Urinary bladder (tissue), 4 donors: ENCODE measurements at places on chromosomes 5 and 9. TPM values are rescaled to one million over a fixed set of nuclear protein-coding genes. Genes with fewer than 3 reads are reported as not detected.
A peak's percentile ranks its signal among the peaks of the same experiment; 100 is the strongest.

GRCh38 chr5:56257010-56257409 is 23.9 kb upstream of the ANKRD55 start:
- no peak for DNase-seq

DNA sequence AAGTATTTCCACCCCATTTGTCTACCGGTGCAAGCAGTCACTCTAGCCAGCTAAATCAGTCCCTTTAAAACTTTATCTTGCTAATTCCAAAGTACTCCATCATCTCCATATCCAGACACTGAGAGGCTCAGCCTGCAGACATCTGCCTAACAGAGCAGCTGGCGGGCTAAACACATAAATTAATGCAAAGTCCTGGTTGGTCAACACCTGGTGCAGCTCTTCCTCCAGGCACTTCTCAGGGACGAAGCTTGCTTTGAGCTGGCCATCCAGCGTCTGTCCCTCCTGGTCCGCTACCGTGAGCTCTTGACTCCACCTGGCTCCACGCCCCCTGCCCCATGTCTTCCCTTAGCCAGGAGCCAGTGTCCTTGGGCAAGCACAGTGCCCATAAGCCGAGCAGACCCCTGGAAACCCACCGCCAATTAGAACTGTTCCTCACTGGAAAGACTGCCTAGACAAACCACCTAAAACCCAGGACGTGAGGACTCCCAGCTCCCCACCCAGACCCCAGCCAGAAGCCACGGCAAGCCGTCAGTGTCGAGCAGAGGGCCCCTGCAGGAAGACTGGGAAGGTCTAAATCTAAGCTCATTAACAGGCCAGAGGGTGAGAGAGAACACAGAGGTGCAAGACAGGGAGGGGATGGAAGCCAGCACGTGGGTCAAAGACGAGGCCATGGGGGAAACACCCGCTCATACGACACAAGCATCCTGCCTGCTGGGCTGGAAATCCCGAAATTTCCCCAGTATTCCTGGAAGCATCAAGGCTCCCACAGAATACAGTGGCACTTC is 120.0 kb downstream of the COL23A1 start:
- no peak for DNase-seq

DNA sequence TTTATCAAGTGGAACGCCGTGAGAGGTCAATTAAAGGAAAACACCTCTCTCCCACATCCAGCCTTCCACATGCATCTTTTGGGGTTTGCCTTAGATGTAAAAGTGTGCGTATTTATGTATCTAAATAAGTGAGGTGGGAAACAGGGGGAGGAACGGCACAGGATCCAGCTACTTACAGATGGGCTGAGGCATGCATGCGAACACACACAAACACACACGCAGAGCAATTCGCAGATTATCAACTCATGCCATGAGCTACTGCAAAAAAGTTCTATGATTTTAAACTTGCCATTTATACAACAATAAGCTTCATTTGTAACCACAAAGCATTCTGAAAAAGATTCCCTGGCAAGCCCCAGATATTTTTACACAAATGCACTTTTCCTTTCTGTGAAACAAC is 242.1 kb downstream of the BNC2 start:
- no peak for DNase-seq

STK32A gene
- 7.8 TPM for total RNA-seq

- no peak for DNase-seq
Measured at GRCh38 chr5:176700239-176700847, 53.1 kb downstream of the TSPAN17 start.

IL5 gene
- total RNA-seq, result not detected

GRCh38 chr5:89204756-89205155 is 321.8 kb upstream of the MEF2C start:
- DNase-seq, result no peak

DNA sequence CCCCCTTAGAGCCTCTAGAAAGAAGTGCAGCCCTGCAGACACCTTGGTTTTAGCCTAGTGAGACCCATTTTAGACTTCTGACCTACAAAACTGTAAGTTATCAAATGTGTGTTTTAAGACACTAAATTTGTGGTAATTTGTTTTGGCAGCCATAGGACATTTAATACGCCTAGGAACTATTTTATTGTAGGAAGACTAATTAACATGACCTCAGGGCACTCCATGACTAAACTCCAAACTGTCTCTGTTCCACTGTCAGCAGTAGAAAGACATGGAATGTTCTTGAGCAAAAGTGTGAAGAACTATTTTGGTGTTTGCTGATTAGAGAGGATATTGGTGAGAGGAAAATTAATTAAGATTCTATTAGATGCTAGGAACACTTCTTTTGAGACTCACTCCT is 4.1 kb upstream of the APC start:
- no peak for DNase-seq

- DNase-seq, result peak; percentile 26
Measured at GRCh38 chr9:10366171-10366779, 246.5 kb downstream of the PTPRD start.

FRMPD1 gene
- total RNA-seq, result 1.1 TPM

IL17B gene
- total RNA-seq, result 8.9 TPM

FYB1 gene
- 10.9 TPM for total RNA-seq

C9orf43 gene
- 0.74 TPM for total RNA-seq

DNA sequence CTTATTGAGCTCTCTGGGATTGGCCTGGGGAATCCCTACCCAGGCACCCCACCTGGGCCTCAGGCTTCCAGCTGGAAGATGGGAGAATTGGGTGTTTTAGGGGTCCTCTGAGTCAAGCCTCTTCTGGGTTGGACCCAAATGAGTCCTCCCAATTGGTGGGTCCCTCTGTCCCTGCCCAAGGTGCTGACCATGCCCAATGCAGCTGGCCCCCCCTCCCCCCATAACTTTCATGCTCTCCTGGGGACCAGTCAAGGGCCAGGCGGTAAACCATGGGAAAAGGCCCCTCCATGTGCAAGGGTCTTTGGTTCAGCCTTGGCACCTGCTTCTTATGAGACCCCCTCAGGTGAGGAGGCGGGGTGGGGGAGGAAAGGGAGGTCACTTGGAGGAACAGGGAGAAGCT is 3.4 kb upstream of the PSD2 start:
- DNase-seq, result no peak

DNA sequence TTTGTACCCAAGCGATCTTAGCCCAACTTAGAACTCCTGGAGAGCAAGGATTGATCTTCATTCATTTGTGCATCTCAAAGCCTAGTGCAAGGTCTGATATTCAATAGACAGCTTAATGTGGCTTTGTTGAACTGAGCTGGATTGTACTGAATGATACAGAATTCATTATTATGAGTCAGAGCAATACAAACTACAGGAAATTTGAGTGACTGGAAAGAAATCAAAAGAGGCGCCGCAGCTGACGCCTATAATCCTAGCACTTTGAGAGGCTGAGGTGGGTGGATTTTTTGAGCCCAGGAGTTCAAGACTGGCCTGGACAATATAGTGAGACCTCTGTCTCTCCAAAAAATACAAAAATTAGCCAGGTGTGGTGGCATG is 58.6 kb downstream of the ENC1 start:
- no peak for DNase-seq

DNA sequence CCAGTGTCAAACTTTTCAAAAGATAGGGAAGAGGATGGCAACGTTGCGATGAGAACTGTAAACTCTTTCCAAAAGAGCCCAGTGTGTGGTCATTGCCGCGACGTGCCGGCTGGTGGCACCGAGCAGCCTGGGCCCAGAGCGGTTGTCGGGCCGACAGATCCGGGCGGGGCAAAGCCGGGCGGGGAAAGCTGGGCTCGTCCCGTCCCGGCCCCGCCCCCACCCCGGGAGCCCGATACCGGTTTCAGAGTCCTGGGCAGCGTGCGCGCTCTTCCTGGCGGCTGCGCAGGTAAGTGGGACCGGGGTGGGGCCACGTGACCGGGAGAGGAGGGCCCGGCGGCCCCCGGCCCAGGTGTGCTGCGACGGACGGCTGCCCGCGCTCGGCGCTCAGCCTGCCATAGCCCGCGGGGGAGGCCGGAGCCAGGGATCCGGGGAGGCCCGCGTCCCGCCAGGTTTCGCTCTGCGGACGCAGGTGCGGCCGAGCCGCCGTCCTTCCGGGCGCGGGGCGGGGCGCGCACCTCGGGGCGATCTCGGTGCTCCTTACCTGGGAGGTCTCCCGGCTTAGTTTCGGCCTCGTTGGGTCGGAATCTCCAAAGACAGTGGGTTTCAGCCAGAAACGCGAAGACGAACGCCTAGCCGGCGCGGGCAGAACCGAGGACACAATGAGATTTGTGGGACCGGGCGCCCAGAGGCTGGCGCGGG is at the start of gene MARVELD2:
TSS of gene MARVELD2 (plus strand) at position 232 of the 699 bp plus-strand sequence. CDS start 4,270 bp downstream, outside the sequence.
- DNase-seq, result peak; percentile 23

DNA sequence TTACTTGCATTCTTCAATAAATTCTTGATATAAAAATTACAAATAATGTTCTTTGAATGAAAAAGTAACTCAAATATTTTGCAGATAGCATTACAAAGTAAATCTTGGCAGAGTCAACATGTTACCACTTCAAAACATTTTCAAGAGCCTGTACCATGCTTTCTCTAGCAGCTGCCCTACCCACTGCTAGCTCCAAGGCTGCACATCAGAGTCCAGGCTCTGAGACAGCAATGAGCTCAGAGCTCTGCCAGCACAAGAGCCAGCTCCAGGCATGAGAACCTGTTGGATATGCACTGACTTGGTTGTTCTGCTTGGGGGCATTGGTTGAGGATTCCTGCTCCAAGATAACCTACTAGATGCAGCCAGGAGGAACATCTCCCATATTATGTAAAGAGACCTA is 211.3 kb upstream of the HAPLN1 start:
- DNase-seq, result no peak

DNA sequence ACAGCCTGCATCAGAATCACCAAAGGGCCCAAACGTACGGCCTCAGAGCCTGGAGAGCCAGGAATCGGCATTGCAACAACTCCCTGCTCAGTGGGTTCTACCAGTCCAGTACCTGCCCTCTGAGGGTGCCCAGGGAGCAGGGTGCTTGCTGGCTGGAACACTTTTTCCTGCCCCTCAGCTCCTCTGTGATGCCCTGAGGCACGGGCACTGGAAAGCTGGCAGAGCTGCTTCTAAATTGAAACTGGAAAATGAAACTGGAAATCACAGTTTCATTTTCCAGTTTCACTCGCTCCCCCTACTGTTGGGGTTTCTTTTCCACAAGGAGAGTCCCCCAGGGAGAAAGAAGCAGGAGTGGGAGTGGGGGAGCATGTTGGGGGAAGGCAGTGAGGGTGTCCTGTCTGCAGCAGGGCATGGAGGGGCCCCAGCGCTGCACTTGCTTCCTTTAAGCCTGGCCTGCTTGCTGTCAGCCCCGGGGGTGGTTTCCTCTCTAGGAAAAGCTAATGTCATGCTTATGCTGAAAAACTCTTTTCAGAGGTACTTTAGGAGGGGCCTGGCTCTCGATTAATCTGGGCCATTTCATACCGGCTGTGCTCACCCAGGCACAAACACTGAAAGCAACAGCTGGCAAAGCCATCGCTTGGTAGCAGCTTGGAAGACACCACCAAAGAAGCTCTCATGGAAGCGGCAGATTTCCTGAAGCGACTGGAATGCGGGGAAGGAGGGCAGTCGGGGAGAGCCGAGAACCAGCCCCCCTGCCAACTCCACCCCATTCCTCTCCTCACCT is 26.2 kb downstream of the IRF1 start:
- DNase-seq, result no peak

- no peak for DNase-seq
Measured at GRCh38 chr5:1494780-1495524, 28.8 kb downstream of the LPCAT1 start.

GRCh38 chr5:1352231-1353219 is 7.6 kb upstream of the CLPTM1L start:
- DNase-seq, result no peak

CCDC183 gene
- total RNA-seq, result 1.5 TPM

IGIP gene
- 25.0 TPM for total RNA-seq

QRFP gene
- not detected for total RNA-seq

DNA sequence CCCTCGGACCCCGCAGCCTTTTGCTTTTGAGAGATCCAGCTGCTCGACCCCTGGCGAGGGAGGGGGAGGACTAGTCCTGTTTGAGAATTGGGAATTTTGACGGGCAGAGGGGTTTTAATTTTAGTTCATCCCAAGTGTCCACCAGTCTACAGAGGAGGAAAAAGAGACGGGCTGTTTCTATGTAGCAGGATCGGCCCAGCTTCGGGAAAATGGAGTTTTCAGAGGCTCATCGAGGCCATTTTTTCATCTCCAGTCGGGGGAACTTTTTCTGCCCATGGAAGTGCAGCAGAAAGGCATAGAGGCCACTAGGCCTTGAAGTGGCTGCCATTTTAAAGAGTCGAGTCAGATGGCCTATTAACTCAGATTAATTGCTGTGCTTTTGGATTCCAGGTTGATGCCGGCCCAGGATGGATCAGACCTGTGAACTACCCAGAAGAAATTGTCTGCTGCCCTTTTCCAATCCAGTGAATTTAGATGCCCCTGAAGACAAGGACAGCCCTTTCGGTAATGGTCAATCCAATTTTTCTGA is 1.2 kb downstream of the NSD1 start:
- DNase-seq, result no peak

GRCh38 chr5:88058625-88059024 is 210.0 kb downstream of the TMEM161B start:
- no peak for DNase-seq

GRCh38 chr9:112809906-112810305 is 59.3 kb downstream of the SNX30 start:
- DNase-seq, result no peak

DNA sequence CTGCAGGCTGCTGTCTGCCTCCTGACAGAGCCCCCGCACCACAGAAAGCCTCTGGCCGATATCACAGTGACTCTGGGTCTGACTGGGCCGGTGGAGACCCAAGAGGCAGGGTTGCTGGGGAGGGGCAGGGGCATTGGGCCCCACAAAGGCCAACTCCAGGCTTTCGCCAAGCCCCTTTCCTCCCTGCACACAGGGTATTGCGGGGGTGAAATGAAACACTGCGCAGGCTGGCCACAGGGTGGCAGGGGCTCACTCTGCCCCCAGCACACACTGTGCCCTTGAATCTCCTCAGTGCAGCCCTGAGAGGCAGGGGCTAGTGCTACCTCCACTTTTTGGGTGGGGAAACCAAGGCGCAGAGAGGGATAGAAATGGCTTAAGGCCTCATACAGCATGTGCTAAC is 44.6 kb downstream of the BARX1 start:
- no peak for DNase-seq

GRCh38 chr5:33934176-33934575 is 2.0 kb upstream of the RXFP3 start:
- DNase-seq, result no peak

GRCh38 chr5:148996270-148996669 is 66.6 kb downstream of the SH3TC2 start:
- DNase-seq, result no peak

DNA sequence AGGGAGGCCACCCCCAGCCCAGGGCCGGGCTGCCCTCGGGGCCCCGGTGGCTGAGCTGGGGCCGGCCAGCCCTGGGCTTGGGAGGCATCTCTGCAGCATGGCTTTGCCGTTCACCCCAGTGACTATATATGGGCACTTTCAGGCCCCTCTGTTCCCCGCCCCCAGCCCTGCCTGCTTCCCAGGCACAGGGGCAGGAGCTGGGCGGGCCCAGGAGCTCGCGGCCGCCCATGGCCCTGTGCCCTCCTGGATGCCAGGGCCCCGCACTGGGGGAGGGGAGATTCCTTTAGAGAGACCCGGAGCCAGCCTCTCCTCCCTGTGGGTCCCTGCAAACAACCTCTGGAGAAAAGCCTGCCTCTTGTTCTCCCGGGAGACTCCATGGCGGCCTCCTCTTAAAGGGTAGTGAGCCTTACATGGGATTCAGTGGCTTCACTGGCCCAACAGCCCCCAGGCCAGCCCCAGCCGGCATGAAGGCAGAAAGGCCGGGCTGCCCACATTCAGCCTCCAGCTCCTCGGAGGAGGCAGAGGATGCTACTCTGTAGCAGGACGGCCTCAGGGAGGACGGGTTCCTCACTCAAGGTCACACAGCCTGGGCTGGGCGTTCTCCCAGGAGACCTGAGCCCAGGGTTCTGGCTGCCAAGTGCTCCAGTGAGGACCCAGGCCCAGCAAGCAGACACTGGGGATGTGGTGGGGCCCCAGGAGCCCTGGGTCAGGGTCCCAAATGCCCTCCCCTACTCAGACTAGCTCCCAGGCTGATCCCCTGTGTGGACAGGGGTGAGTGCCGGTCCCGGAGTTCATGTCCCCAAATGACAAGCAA is 4.1 kb downstream of the NACC2 start:
- no peak for DNase-seq
